Activated CD8-positive, alpha-beta memory T cell treated with anti-CD3 and anti-CD28 coated beads, Interleukin-2, amount 50 U/mL, for 4 hours (primary cell): ENCODE measurements at places on chromosomes 12 and 14.

DNA sequence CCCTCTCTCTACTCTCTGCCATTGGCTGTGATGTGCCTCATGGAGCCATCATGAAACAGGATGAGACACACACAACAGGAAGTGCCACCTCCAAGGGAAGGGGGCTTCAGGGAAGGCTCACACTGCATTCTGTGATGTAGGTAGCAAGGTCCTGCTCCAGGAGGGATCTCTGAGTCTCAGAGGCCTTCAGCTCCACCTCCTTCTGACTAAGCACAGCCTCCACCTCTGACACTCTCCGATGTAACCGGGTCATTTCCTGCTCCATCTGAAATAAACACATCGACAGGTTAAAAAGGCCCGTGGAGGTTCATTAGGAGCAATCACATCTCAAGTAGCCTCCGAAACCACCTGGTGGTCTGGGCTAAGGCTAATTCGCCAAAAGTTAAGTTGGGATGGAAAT, 93.3 kb downstream of the CIT start:
- no peak for DNase-seq

DNA sequence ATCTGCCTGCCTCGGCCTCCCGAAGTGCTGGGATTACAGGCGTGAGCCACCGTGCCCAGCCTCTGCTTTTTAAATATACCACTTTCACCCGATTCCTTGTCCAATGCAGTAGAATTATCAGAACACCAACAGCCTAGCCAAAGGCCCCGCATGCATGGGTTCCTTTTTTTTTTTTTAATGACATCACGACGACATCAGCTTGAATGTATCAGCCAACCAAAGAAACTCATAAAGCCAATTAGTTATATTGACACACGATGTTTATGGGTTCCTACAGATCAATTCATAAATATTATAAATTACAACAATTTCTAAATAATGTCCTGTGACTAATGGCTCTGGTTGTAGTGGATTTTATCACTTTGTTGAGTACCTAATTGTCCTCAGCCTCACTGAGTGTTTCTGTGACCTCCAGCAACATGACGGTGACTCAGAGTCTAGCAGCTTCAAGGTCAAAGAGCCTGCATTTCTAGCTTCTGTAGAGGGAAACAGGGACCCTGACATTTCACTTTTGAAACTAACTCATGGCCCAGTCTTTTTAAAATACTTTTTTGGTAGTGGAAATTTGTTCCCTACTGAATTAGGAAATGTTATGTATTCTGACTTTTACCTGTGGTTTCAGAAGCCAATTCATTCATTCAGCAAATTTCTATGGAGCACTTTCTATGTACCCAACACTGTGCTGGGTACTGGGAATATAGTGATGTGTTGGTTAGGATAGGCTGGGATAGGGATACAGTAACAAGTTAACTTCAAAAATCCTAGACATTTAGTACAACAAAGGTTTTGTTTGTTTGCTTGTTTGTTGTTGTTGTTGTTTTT, 144.1 kb downstream of the SUDS3 start:
- DNase-seq: no peak

- no peak for DNase-seq
Measured at GRCh38 chr14:66383257-66383656, 102.9 kb upstream of the CCDC196 start.

GRCh38 chr14:92582706-92583452, 69.3 kb downstream of the RIN3 start:
- DNase-seq: no peak

DNA sequence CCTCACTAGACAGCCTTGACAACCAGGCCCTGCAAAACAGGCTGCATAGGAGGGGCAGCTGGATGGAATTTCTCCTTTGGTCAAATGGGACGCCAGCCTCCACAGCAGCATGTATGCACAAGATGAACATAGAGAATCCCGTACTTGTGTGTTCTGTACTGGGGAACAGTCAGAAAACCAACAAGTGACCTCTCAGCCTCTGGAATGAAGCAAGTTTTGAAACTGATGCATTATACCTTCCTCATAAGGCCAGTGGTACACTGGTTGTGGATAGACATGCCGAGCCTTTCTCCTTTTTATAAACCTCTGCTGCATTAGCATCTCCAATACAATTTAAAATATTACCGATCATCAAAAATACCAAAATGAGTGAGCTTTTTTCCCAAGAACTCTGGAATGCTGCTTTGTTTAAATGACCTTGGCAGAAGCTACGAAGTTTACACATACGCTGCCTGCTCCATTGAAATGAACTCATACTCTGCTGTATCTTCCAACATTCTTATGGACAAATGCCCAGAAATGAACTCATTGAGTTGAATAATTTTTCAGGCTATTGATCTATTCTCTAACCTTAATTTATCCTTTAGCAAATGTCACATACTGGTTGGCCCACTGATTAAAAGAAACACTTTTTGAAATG, 47.6 kb upstream of the FERMT2 start:
- no peak for DNase-seq

DNA sequence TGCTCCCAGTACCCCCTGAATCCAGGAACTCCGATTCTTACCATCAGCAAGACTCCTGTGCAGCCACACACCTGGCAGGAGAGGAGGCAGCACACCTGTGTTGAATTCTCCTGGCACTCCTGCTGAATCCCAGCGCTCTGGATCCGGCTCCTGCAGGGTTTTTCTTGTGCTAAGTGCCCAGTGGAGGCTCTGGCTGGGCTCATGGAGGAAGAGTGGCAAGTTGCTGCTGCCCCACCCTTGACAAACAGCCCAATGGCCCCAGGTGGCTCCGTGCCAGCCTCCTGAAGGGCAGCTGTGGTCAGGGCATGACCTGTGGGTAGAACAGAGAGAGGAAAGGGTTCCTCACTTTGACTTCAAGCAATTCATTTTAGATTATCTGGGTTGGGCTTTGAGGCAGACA, 20.0 kb downstream of the CRACR2A start:
- no peak for DNase-seq

DNA sequence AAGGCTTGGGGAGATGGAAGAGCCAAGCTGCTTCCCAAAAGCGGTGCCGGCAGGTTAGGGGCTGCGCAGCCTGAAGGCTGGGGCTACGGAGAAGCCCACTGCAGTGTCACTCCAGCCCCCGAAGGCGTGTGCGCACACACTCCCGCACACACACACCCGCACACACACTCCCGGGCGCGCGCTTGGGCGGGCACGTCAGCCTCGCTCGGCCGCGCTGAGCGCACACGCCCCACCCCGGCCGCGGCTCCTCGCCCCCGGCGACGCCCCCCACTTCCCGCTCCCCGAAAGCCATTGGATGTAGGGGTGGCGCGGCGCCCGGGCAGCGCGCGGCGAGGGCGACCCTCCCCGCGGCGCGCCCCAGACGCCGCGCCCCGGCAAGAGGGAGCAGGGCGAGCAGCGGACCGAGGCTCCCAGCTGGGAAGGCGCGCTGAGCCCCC, at the start of gene KCNK10:
Gene KCNK10, minus strand, starts transcription at position 184 of the 437 bp plus-strand sequence. CDS start 471 bp downstream, outside the sequence.
- no peak for DNase-seq

- no peak for DNase-seq
Measured at GRCh38 chr14:35879151-35879648, 53.1 kb downstream of the BRMS1L start.

DNA sequence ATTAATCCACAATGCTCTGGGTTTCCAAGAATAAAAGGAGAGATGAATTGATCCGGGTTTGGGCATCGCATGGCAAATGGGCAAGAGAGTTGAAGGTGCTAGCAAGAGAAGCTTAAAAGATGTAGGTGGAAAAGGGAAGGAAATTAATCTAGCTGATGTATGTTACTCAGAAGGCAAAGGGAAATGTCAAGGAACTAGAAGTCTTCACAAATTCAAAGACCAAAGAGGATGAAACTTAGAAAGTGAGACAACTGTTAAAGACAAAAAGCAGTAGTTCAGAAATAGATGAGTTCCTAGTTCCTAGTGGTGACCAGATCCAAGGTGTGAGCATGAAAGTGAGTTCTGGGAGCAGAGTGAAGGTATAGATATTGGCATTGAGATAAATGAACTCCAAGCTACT, 228.3 kb downstream of the SEC23A start:
- DNase-seq: no peak

GRCh38 chr14:24315807-24316596, 4.7 kb downstream of the LTB4R start:
- DNase-seq: no peak

GRCh38 chr12:120481022-120481767, 11.6 kb upstream of the SRSF9 start:
- DNase-seq: no peak

GRCh38 chr14:33836900-33837577, 113.8 kb downstream of the EGLN3 start:
- DNase-seq: no peak

GRCh38 chr12:117309276-117309925, 52.0 kb downstream of the NOS1 start:
- no peak for DNase-seq

DNA sequence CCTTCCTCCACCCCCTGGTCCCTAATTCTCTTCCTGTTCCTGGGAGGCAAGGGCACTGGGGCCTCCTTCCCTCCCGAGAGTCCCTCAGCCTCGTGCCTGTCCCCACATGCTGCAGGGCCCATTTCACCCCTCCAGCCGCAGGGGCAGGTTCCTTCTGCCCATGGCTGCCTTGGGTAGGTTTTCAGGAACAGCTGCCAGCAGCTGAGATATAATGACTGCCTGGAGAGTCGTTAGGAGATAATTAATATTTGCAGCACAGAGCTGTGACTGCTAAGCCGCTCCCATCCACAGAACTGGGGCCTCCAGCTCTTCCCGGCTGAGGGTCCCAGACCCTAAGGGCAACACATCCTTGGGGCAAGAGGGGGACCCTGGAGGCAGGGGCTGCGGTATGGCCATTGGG, 211.9 kb upstream of the LHX5 start:
- no peak for DNase-seq

GRCh38 chr14:42011221-42011620, 404.5 kb downstream of the LRFN5 start:
- DNase-seq: no peak

DNA sequence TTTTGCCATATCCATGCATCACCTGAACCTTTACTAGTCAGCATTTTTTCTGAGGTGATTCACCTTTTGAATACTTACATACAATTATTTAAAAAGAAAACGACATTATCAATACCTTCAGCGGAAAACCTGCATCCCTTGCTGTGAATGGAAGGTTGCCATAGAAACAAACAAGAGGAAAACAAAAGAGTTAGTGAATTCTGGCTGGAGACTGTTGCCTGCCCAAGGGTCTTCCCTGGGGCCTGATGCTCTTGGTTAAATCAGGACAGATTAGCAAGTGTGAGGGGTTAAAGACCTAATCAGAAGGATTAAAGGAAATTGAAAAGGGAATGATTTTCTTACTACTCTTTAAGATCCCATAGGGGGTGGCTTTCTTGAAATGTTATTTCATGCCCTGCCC, 96.0 kb upstream of the WSCD2 start:
- no peak for DNase-seq

- DNase-seq: no peak
Measured at GRCh38 chr14:89032086-89032649, 207.7 kb downstream of the TTC8 start.

- no peak for DNase-seq
Measured at GRCh38 chr12:66925083-66925482, 246.2 kb upstream of the GRIP1 start.

DNA sequence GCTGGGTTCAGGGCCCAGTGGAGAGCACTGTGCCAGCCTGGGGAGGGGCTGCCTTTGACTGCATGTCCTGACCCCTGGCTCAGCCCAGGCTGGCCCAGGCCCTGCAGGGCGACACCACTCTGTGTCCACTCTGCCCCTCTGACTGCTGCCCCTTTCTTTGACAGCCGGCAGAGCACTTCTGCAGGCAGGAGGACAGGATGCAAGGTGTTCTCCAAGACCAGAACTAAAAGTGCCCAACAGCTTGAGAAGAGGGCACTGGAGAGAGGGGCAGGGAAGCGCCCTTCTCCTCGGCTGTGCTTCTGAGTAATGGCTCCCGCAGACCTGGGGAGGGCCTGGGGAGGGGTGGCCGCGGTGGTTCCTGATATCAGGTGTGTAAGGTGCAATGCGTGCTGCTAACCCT, 72.7 kb downstream of the WDR20 start:
- DNase-seq: no peak

DNA sequence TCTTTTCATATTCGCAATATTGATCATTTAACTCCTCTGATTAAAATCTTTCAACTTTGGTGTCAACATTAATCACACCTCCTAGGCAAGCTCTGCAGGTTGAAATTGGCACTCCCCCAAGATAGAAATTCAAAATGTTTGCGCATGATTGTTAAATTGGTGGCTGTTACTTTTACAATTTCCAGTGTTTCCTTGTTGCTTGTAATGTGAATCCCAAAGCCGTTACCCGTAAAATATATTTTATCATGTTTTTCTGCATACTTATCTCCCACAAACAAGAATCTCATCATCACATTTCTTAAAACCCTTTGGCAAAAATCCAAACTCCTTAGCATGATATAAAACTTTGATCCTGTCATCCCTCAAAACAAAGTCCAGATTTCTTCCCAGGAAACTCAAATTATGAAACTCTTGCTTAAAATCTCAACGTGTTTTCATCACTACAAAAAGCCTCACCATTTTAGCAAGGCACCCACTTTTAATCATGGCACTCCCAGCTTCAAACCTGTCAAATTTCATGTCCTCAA, 14.7 kb downstream of the RTL1 start:
- no peak for DNase-seq

GRCh38 chr12:76555231-76555767, 4.3 kb downstream of the OSBPL8 start:
- DNase-seq: no peak

DNA sequence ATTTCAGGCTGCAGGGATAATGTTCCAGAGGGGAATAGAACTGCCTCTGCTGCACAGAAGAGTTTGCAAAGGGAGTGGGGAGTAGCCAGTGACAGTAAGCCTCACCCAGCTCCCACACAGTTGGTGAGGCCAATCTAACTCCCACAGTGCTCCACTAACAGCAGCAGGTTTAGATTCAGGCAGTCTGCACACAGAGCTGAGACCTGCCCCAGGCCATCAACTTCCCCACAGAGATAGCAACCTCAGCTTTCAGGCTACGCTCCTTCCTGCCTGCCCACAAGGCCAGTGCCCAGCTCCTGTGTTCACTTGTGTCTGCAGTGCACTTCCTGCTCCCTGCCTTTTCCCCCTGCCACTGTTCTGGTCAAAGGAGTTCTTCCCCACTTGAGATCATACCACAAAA, 107.5 kb downstream of the TBC1D30 start:
- no peak for DNase-seq

DNA sequence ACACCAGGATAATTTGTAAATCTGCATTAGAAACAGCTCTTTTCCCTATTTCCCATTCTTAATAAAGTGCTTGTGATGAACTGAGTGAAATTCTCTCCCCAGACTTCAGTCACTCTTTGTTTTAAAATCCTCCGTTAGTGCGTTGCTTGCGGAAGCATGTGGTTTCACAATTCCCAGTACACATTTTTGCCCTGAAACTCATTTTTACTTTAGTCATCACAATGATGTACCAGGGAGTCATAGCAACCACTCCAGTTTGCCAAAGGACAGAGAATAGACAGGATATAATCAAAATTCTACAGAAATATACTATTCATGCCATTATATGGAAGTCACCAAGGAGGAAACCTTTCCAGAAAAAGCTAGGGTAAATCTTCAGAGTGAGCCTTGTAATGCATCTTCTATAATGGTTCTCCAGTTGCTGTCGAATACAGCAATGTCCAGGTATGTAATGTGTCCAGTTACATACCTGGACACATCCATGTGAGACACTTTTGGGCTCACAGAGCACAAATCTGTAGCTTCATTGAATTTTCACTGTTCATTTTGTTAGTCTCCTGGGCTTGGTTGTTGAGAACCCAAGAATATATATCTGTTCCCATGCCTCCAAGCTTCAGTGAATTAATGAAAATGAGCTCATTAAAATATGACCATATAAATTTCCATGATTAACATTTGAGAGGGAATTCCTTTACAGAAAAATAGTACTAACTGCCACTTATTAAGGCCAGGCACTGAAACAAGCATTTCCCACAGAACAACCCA, 57.8 kb downstream of the GPR135 start:
- DNase-seq: no peak
